Stimulated activated CD4-positive, alpha-beta T cell treated with anti-CD3 and anti-CD28 coated beads, Interleukin-1b, Interleukin-23, amount 100 ng/mL, for 24 hours (primary cell): ENCODE measurements at places on chromosomes 7 and 10.

- DNase-seq, result no peak
These were observed 1.3 kb upstream of the RASSF4 start for GRCh38 chr10:44958196-44958897.

DNA sequence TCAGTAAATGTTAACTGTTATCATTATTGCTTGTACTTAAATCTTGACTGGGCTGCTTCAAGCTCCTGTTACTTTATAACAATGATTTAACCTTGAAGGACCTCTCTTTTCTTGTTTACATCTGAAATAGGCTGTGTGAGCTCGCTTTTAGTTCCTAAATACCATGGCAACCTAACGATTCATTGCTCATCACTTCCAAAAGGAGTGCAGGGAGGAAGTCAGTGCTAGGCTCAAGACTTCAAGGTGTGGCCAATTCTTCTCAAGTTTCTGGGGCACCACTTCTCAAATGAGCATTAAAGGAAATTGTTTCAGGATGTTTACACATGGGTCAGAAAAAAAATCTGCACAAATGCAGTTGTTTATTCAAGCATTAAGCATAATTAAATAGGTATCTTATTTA is 284.2 kb downstream of the MTERF1 start:
- no peak for DNase-seq

DNA sequence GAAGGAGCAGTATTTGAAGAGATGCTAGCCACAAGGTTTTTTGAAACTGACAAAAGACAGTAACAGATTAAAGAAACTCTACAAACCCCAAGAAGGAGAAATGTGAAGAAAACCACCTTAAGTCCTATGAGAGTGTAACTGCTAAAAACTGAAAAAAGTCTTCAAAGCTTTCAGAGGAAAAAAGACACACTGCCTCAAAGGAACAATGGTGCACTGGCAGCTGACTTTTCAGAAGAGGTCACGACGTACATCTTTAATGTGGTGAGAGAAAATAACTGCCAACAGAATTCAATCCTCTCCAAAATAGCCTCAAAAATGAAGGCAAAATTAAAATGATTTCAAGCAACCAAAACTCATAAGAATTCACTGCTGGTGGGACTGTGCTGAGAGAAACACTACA is 94.0 kb downstream of the VIPR2 start:
- no peak for DNase-seq

DNA sequence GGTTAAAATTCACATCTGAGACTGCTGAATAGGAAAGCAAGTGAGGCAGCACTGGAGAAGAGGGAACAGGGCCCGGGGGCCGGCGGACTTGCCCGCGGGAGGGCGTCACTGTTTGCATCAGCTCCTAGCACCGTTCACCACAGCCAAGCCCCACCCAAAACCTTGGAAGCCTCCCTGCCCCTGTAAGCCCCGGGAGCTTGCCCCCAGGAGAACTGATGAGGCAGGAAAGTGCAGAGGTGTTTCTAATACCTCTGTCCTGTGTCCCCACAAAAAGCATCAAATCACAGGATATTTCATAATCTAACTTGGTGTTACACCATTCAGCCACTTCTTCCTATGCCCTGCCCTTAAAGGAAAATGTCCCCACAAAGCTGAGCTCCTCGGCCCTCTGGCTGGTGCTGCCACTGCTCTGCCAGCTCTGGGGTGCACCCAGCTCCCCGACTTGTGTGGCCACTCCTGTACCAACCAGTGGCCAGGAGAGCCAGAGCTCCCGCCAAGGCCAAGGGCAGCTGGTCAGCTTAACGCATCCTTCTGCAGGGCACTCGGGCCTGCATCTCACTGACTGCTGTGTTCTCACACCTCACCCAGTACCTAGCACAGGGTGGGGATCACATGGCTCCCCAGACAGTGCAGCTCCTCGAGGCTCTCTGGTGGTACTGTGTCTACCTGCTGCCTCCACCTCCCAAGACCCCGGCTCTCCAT is 47.3 kb upstream of the CNPY1 start:
- no peak for DNase-seq

- DNase-seq, result no peak
These were observed 103.9 kb downstream of the GRID1 start for GRCh38 chr10:86262688-86263181.

GRCh38 chr7:41685684-41686083 is 17.2 kb downstream of the INHBA start:
- no peak for DNase-seq

- DNase-seq, result no peak
These were observed 10.3 kb upstream of the ANKRD1 start for GRCh38 chr10:90930971-90931871.

GRCh38 chr7:86720306-86720705 is 76.6 kb downstream of the GRM3 start:
- DNase-seq, result no peak
